ENCODE measurements at places on chromosomes 16 and 17.
A peak's percentile ranks its signal among the peaks of the same experiment; 100 is the strongest.

DNA sequence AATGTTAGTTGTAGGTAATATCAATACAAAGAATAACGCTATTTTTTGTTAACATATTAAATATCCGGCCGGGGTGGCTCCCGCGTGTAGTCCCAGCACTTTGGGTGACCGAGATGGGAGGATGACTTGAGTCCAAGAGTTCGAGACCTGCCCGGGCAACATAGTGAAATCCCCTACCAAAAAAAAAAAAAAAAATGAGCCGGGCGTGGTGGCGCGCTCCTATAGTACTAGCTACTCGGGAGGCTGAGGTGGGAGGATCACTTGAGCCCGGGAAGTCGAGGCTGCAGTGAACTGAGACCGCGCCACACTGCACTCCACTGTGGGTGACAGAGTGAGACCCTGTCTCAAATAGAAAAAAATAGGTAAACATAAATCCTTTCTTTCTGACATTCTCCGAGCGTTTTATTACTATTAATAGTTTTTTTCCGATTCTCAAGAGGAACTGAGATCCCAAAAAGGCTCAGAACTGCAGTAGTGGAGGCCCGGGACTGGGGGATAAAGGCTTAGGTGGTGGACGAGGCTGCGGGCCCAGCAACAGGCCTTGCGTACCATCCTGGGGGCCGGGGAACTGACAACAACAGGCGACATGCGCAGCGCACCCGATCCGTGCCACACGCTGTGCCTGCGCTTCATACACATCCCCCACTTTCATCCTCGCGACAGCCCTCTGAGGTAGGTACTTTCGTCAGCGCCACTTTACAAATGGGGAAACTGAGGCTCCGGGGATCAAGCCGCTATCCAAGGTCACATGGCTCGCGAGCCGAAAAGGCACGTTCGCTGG, 919 bp downstream of the N4BP1 start:
- DNase-seq, result peak; percentile 43

DNA sequence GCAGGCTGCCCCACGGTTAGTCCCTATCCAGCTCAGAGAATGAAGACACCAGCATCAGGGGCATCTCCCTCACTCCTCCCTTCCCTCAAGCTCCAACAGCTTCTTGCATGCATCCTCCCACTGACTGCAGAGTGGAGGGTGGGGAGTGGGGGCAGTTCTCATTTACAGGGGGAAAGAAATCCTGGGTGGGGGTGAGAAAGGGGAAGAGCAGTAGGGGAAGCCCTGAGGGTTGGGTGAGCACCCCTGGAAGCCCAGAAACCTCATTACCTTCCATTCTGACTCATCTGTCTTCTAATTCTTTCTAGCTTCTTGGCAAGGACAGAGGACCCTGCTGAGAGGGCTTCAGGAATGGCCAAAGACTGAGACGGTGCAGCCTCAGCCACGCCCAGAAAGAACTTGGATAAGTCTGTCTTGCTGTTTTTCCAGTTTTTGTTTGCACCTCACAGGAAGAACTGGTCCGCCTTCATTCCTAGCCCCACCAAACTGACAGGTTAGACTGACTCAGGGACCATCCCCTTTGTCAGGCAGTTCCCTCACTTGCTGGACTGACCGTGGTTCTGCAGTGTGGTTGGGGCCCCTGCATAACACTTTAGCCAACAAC, 52.5 kb upstream of the WSB1 start:
- DNase-seq, result no peak

GRCh38 chr17:37519251-37519985, 29.7 kb downstream of the DUSP14 start:
- DNase-seq, result no peak

DNA sequence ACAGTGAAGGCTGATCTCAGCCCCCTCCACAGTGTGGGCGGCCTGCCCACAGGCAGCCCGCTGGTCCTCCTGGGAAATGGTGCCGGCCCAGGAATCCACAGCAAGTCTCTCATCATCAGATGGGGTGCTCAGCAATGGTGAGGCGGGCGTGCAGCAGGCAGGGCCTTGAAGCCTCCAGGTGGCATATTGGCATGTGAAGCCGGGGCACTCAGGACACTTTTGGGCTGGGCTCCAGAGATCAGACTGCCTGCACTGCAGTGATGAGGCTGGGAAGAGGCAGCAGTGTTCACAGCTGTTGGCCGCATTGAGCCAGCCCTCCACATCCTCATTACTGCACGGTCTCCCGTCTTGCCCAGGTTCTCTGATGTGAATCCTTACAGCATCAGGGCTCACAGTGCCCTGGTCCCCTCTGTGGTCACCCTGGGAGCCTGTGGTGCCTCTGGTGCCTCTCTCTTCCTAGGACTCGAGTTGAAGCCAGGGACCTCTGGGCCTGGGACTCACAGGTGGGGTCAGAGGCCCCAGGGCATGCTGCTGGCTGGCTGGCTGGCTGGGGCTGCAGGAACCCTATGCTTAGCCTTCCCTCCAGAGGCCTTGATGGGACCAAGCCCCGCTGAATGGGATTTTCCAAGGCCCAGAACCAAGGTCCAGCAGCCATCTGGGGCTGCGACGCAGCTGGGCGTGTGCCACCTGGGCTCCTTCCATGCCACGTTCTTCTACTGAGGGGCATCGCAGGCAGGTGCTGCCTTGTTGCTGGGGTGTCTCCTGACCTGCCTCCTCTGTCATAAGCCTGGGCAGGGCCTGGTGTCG, 48.6 kb downstream of the TNFRSF13B start:
- no peak for DNase-seq

GRCh38 chr17:79925242-79925957, 86.2 kb upstream of the CBX4 start:
- DNase-seq, result peak; percentile 46

DNA sequence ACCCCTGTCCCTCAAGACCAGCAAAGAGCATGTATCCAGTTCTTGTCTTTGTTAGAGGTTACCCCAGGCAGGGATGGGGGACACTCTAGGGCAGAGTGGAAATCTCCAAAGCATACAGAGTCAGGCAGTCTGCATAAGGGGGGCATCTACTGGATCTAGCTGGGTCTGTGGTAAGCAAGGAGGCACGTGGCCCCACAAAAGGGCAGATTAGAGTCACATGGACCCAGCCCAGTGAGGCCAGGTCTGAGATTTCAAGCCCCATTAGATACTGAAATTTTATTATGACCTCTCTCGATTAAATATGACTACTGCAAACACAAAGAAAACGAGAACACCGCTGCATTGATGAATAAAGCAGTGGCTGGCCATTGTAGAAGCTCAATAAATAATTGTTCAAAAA, 1.6 kb upstream of the GPR139 start:
- DNase-seq, result no peak

DNA sequence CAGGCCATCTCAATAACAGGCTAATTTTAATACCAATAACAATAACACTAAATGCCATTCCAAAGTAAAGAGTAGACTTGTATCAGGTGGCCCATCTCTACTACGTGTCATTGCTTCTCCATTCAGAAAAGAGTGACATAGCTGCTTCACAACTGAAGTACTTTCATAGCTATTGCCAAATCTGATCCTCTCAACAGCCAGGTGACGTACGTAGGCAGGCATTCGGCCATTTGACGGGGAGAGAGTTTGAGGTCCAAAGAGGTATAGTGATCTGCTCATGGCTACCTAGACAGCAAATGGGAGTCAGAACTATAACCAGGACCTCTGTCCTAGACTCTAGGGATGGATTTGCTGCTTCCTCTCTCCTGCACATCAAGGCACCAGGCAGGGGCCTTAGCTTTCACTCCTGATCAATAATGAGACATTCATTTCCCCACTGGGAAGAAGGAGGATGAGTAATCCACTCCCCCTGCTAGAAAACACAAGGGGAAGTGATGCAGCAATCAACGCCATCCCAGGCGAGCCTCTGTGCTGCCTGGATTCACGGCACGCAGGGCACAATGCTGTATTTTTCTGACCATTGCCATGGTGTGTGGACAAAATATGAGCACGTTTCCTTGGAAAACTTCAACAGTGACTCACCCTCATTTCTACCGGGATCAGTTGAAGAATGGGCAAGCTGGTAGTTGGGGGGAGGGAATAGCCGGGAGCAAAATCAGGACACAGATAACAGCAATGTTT, 80.9 kb downstream of the SPACA3 start:
- DNase-seq, result no peak

GRCh38 chr17:80837711-80838110, 153.9 kb upstream of the CHMP6 start:
- DNase-seq, result no peak

- DNase-seq, result no peak
Observed at GRCh38 chr17:82477934-82478333, 19.4 kb downstream of the NARF start.

DNA sequence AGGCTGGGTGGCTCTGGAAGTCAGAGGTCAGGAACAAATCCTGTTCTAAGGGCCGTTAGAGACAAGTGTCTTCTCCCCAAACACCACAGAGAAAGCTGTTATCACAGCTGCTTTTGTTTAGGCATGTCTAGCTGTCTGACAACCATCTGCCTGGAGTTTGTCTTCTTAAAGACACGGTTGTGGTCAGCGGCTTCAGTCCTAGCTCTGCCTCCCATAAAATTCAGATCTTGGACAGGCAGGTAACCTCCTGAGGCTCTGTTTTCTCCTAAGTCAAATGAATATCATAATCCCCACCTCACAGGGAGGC, 2.3 kb upstream of the ITGA3 start:
- DNase-seq, result no peak

DNA sequence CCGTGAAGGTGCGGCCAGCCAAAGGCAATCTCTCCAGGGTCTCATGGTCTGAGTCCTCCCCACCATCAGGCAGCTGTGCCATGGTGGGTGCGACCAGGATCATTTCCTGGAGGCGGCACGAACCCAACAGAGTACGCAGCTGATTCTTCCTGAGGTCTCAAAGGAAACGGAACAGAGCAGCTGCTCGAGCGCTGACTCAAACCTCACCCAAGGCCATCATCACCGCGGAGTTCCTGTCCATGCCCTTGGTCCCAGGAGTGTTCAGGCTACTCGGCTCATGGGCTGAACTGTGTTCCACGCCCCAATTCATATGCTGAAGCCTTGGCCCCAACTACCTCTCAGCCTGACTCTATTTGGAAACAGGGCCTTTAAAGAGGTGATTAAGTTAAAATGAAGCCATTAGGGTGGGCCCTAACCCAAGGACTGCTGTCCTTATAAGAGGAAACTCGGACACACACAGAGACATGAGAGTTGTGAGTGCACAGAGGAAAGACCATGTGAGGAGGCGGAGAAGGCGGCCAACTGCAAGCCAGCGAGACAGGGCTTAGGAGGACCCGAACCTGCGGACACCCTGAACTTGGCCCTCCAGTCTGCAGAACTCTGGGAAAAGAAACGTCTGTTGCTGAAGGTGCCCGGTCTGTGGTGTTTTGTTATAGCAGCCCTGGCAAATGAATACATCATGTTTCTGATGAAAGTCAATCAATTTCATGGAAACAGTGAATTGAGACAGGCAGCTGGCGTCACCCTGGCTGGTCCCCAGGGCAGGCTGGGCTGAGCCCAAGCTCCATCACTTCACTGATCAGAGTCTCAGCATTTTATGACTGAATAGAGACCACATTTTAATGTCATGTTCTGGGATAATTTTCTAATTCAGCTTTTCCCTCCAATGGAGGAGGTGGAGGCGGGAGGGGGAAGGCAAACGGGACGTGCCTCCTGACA, 13.7 kb downstream of the MXRA7 start:
- no peak for DNase-seq

GRCh38 chr16:77289331-77289809, 90.2 kb downstream of the SYCE1L start:
- no peak for DNase-seq

GRCh38 chr17:8740486-8740885, 4.2 kb downstream of the CCDC42 start:
- DNase-seq, result no peak

- no peak for DNase-seq
Observed at GRCh38 chr17:4950746-4951204, at the start of gene ENO3. Gene ENO3, plus strand, starts transcription at chr17:4951119. Its CDS starts 711 bp downstream, at chr17:4951830.

All from posterior cingulate gyrus (tissue), 11 donors.